ENCODE measurements at places on chromosomes 2 and 18. TPM values are rescaled to one million over a fixed set of nuclear protein-coding genes. Genes with fewer than 3 reads are reported as not detected.
A peak's percentile ranks its signal among the peaks of the same experiment; 100 is the strongest.

DNA sequence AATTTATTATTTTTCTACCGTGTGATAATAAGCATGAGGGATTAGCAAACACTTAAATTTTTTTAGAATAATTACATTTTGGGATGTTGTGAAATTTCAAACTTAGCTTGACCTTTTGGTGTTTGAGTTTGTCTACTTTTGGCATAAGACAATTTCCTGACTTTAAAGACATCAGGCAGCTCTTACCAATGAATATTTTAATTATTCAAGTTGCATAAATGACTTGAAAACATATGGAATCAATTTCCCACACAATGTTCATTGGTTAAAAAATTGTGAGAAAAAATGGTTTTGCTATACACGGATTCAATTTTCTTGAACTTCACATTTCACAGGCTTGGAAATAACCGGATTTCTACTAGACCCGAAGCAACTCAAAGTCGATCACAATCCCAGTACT is 243.4 kb downstream of the IKZF2 start:
- DNase-seq = no peak

DNA sequence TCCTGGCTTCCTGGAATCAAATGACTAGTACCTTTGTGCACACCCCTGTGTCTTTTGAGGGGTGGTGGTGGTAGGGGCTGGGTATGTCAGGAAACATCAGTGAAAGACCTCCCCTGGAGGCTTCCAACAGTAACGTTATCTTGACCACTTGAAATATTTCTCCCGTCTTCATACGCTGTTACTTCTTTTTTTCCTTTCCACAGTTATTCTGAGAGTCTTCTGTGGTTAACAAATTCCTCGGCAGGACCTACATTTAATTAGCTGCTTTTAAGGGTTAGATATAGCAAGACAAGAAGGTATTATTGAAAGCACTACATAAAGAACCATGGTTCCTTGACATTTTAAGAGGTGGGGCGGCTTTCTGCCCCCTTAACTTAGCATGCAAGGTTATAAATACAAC is 34.6 kb downstream of the UGP2 start:
- DNase-seq = no peak

GRCh38 chr2:71680925-71681324 is 227.6 kb downstream of the DYSF start:
- no peak for DNase-seq

The ANKAR gene
- 0.96 TPM for polyA plus RNA-seq

DNA sequence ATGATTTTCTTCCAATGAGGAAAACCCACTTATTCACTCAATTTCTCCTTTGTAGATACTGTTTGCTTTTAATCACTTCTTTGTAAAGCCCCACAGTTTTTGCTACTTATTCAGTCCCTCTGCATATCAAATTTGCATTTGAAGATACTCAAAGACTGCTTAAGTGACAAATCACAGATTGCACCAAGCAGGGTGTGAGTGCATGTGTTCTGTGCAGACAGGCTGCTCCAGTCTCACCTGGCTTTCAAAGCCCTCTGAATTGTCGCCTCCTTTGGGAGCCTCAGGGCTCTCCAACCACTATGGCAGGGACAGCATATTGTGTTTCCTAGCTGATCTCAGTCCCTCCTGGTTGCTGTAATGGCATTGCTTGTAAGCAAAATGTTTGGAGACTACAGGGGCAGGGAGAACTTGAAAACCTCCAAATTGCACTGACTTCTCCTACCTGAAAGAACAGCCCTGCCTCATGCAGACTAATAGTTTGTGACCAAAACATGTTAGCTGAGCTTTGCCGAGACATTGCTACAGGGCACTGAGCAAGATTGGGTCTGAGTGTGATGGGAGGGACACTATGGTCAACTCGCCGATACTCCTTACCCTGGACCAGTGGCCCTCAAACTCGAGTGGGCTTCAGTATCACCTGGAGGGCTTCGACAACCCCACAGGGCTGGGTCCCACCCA is 96.8 kb downstream of the POLE4 start:
- DNase-seq = no peak

DNA sequence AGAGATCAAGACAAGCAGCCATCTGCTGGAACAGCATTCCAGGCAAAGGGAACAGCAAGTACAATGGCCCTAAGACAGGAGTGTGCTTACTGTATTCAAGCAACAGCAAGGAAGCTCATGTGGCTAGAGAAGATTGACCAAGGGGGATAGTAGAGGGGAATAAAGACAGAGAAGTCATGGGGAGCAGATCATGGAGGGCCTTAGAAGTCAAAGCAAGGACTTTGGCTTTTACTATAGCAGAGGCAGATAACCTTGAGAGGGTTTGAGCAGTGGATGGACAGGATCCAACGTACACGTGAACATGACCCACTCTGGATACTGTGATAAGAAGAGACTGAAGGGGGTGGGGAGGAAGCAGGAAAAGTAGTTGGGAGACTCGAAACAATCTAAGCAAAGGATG is 26.9 kb downstream of the SP5 start:
- DNase-seq = no peak

The MAPK4 gene
- not detected for polyA plus RNA-seq

- DNase-seq = no peak
These were observed 634.2 kb upstream of the TMEFF2 start for GRCh38 chr2:192828947-192829346.

- no peak for DNase-seq
These were observed 23.5 kb upstream of the MYO1B start for GRCh38 chr2:191221666-191222065.

GRCh38 chr2:144730711-144731110 is 210.8 kb upstream of the ZEB2 start:
- peak; percentile 2 for DNase-seq

GRCh38 chr2:157986761-157987160 is 110.6 kb upstream of the ACVR1 start:
- no peak for DNase-seq

GRCh38 chr2:98205889-98206288 is 118.9 kb downstream of the VWA3B start:
- DNase-seq = no peak

GRCh38 chr18:46706968-46707367 is 49.9 kb downstream of the ST8SIA5 start:
- DNase-seq = no peak

The SERPINB12 gene
- not detected for polyA plus RNA-seq

- peak; percentile 92 for DNase-seq
These were observed 2.8 kb downstream of the KYNU start for GRCh38 chr2:142880279-142880678.

The NT5DC4 gene
- polyA plus RNA-seq = not detected

The CERKL gene
- not detected for polyA plus RNA-seq

DNA sequence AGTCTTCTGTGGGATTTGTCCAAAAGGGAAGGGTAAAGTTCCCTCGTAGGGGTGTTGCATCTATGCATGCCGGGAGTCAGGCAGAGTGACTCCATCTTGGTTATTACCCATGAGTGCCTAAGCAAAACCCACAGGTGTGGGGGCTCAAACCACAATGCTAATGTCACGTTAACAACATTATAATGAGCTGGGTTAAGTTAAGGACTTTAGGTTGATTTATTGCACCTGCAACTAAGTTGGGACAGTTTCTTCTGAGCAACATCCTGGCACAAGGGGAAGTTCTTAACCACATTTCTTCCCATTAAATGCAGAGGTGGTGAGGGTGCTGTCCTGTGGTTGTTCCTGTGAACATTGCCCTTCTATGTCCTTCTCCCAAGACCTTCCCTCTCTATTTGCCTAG is 1596.8 kb upstream of the SLC39A10 start:
- DNase-seq = no peak

DNA sequence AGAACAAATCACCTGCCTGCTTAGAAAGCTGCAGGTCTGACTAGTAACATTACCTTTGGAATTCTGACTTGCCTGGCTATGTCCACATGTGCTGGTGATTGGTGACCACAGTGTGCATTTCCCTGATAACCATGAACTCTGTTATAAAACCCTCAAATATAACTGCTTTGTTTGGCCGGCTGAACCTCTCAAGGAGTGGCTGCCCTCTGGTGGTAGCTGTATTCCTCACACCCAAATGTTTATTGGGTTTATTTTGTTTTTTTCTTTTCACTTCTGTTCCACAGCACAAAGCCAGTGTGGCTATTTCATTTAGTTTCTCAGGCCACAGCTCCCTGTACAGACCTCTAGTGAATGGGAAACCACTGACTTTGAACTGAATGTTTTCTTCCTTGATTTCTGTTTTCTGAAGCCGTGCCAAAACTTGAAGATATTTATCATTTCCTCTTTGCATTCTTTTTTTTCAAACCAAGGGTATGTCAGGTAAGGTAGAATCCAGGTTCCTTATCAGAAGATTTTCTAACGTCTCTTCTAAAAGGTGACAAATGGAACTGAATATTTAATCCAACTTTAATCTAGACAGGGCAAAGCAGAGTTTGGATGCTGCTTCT is 549.0 kb upstream of the VRK2 start:
- peak; percentile 32 for DNase-seq

The HRH4 gene
- not detected for polyA plus RNA-seq

The MROH2A gene
- polyA plus RNA-seq = not detected

DNA sequence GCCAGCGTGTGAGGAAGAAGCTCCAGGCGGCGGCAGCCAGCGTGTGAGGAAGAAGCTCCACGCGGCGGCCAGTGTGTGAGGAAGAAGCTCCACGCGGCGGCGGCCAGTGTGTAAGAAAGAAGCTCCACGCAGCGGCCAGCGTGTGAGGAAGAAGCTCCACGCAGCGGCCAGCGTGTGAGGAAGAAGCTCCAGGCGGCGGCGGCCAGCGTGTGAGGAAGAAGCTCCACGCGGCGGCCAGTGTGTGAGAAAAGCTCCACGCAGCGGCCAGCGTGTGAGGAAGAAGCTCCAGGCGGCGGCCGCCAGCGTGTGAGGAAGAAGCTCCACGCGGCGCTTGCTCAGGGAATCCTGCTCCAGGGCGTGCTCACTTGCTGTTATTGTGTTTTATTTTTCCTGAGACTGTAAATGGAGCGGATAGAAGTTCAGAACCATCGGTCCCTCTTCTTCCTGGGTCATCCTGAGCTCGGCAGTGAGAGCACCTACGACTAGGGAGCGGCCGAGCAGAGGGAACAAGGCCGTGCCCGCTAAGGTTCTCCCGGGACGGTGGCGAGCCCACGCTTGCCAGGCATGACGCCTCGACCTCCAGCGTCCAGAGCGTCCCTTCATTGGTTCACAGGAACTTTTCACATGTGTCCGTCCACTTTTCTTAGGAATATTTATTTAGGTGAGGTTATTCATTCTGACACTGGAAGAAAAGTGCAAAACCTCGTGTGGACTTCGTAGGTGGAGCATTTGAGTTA is 94.2 kb downstream of the TMEM18 start:
- DNase-seq = no peak

DNA sequence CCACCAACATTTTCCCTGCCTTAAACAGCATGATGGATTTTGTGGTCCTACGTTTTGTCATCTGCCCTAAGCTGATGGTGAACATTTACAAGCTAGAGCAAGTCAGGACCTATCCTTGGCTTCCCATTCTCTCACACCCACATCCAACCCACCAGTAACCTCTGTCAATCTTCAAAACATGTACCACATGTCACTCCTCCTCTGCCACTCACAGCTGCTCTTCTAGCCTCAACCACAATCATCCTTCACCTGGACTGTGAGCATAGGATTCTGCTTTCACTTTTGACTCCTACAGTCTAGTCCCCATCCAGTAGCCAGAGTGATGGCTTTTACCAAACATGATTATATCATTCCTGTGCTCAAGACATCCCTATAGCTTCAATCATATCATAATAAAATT is 279.8 kb upstream of the DLGAP1 start:
- no peak for DNase-seq

GRCh38 chr2:9779596-9780264 is 63.5 kb upstream of the TAF1B start:
- no peak for DNase-seq

The ASPRV1 gene
- 0.14 TPM for polyA plus RNA-seq

DNA sequence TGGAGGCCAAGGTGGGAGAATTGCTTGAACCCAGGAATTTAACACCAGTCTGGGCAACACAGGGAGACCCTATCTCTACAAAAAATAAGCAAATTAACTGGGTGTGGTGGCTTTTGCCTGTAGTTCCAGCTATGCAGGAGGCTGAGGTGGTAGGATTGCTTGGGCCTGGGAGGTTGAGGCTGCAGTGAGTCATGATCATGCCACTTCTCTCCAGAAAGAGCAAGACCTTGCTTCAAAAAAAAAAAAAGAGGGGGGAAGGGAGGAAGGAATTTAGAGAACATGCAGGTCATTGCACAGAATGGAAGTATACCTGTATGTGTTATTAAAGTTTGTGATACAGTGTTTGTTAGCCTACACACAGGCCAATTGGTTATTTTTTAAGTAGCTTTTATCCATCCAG is 25.8 kb downstream of the PKP4 start:
- peak; percentile 27 for DNase-seq

DNA sequence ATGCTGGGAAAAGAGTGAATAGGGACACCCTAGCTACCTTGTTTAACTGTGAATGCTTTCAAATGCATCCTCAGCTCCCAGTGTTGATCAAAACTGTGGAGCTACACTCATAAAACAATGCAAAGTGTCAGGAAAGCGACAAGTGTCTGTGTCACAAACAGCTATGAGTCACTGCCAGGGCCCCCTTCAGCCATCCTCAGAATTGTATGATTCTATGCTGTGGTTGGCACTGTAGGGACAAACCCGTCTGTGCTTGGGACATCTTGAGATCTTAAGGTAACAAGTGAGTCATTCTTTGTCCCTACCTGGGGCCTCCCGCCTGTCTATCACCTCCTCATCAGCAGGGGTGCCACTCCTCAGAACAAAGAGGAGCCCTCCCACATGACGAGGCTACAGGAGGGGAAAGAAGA is 42.4 kb downstream of the KLF7 start:
- DNase-seq = no peak

DNA sequence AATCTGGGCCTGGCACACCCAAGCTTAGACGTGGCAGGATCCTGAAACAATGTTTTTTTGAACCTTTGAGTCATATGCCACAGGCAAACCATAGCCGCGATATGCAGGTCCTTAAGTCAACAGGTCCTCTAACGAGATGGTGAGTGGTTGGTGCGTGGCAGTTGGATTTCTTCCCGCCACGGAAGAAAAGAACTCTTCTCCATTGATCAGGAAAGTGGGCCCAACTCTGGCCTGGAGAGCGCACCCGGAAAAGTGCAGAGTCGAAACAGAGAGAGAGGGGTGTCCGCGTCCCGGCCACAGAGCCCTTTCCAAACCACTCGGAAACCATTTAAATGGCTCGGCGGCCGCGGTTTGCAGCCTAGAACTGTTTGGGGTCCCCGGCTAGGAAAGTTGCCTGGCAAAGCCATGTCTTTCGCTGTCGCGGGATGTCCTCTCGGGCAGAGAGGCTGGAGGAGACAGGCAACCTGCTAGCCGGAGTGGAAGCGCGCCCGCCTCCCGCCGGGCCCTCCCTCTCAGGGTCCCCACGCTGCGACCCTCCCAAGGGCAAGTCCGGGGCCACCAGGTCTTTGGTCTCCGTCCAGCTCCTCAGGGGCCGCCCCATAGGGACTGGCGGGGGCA is 777 bp downstream of the GALNT3 start:
- no peak for DNase-seq

Data from IMR-90 (cell line).